ENCODE measurements at places on chromosomes 6 and 20.

DNA sequence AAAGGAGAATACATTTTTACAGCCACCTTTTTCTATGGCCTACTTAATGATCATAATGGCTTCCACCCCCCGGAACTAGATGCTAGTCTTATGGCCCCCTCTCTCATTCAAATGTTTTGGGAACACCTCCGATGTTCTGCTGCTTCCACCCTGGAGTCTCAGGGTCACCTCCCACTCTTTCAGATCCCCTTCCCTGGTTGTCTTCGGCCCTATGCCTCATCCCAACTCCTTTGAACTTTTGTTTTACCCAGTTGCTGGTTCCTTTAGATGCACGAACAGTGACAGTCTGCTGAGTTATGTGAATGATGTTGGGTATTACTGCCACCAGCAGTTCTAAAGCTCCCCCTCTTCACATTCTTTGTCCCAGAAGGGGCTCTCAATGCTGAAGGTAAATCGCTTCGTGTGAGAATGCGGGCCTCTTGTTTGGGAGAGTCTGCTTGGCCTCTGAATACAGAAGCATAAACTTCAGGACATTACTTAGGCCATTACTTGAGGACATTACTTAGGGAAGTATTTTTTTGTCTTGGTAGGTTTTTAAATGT is 309.1 kb downstream of the SOX4 start:
- no peak for DNase-seq

DNA sequence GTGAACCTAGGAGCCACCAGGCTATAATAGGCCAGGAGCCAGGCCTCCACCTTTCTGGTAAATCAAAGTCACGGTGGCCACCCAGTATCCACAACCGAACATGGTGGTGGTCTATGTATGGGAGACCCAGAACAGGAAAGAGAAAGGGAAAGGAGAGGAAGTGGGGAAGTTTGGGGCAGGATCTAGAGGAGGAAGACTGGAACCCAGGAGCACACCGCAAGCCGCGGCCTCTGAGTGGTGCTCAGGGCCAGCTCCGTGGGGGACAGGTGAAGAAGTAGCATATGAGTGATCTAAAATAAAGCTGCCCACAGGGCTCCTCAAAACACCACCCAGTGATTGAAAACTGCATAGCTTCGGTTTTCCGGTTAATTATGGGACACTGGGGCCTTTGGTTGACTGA is 214.8 kb downstream of the ZDHHC14 start:
- no peak for DNase-seq

DNA sequence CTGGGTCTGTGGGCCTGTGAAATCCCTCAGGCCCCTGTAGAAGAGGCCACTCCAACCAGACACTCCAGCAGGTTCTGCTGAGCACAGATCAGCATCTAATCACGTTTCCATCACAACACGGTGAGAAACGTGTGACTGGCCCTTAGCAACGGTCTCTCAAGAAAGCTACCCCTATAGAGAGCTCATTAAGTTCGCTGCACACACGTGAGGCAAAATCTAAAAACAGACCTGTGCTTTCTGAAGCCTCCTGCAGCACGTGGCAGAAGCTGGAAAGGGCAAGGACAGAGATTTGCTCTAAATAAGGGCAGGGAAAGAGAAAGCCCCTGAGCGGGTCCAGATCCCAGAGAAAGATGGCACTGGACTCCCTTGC is 56.5 kb downstream of the GPR6 start:
- DNase-seq, result no peak

DNA sequence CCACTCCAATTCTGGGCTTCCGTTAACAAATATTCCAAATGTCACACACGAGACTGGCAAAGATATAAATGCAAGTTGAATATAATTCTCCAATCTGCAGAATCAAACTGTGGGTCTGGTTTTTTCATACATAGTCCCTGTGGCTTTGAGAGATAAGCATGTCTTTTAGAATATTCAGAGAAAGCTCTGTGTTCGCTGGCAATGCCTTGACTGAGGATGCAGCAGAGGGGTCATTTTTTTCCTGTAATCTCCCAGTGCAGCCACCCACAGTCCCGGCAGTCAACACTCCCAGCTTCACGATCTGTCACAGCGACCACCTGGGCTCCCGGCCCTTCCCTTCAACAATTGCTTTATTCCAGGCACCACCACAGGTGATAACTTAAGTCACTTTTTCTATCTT is 30.5 kb downstream of the MUC22 start:
- DNase-seq, result no peak

DNA sequence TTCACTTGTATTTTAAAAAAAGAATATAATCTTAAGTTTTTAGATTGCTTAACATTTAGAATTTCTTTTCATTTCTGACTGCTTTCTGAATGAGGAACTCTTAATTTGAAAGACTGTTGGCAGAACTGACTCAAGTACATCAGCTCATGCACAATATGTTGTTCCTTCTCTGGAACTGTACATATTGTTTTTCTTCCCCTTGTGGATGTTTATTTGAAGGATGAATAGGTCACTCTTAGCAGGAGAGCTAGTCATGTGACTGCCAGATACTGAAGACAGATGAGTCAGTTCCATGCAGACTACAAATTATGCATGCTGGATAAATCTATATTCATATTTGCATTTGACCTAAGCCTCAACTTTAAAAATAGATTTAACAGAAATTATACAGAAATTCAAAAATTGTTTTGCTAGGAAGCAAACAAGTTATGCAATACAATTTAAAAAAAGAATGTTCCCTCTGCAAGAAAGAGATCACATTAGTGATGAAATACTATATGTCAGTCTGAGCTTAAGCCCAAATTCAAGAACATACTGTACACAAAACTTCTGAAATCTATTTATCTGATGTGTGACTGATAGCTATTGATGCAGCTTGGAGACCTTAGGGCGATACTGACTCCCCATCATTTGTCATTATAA is 1274.9 kb upstream of the GJE1 start:
- DNase-seq, result no peak

- DNase-seq, result no peak
These were observed 9.1 kb upstream of the ARMC2 start for GRCh38 chr6:108839083-108839642.

DNA sequence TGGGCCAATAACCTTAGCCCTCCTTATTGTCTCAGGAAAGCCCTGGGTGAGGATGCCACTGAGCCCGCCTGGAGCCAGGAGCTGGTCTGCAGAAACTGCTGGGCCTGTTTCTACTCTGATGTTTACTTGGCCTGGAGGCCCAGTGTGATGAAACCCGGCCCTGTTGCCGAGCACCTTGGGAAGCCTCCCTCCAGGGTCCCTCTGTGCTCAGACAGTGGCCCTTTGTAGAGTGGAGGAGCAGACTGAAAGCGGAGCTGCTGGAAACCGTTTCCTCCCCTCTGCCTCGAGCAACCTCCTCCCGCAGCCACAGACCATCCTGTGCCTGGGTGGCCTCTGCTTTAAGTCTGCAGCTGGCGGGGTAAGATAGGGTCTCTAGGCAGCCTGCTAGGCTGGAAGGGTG is 84.1 kb upstream of the EPB41L1 start:
- no peak for DNase-seq

GRCh38 chr6:7684843-7685242 is 41.1 kb upstream of the BMP6 start:
- no peak for DNase-seq

DNA sequence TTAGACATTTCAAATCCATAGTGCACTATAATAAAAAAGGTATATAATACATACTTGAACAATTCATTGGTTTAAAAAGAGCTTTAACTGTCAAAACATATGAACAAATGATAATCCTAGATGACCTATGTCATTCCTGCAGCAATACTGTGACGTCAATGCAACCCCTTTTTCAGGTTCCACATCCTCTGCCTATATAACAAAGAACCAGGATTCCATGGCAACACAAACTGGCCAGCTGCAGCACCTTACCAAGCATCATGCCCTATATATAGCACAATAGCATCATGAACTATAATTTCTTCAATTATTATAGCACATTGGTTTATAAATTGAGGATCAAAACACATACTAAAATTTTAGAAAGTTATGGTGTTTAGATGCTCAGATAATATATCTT is 578 bp upstream of the PTCHD4 start:
- no peak for DNase-seq

GRCh38 chr6:121723623-121724022 is 288.2 kb downstream of the GJA1 start:
- DNase-seq, result no peak

DNA sequence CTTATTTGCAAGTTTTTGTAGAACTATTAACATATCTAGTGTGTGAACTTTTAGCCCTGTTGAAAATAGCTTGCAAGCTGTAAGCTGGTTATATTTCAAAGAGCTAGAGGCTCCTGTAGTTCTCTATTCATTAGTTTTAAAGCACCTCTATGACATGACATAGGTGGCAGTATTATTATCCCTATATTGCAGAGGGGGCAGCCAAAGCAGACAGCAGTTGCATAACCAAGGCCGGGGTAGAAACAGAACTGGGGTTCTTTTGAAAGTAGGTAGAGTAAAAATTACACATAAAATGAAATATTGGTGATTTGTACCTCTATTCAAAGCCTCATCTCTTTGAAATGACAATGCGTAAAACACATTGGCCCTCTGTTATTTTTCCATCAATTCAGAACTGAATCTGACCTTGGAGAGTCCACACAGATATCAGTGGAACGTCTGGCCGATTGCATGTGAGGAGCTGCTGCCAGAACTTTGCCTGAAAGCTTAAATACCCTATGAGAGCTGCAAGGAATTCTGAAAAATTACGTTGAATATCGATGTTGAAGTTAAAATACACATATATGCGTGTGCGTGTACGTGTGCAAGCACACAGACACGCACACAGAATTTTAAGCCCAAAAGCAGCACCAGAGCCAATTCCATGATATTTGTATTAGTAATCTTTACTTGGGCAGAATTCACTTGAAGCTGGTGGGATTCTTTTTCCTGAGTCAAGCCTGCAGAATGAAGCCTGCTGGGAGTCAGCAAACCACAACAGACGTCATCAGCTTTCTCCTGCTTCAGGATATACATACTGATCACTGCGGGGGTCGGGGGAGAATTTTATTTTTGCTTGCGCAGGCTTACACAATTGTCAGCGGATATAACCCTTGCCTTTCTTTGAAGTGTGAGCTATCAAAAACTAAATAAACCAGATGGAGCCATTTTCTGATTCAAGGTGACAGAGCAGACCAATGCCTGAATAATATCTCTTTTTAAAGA is 163.2 kb downstream of the PDE7B start:
- no peak for DNase-seq

DNA sequence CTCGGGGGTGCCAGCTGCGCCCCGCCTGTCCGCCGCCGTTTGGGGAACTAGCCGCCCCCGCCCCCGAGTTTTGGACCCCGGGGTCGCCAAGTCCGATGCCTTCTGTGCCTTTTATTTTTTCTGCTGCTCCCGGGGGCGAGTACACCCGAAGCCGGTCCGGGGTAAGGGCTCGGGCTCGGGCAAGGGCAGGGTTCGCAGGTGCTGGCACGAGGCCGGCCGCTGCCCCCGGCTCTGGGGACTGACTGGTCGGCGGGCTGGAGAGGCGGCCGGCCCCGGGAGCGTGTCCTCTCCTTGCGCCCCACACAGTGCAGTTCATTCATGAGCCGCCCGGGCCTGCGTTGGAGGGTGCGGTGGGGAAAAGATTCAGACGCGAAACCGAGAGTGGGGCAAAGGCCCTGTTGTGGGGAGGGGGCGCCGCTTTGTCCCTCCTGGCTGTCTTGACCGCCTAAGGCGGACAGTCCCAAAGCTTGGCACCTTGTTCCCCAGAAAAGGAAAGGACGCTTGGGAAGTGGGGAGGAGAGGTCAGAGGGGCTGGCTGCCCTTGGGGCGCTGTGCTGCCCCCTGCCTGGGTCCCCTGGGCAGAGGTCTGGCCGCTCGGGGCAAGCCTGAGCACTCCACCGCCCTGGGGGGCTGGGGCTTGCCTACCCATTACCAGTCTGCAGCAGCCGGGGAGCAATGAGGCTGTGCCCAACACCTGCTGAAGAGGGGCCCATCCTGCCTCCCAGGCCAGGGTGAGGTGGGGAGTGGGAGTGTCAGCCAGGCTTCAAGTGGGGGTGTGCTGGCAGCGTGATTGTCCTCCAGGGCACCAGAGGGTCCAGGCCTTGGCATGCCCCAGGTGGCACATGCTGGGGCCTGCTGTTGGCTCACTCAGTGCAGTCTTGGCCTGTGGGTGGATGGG is 915 bp downstream of the TMEM63B start:
- DNase-seq, result no peak

GRCh38 chr6:154933181-154933827 is 61.8 kb upstream of the TIAM2 start:
- no peak for DNase-seq

DNA sequence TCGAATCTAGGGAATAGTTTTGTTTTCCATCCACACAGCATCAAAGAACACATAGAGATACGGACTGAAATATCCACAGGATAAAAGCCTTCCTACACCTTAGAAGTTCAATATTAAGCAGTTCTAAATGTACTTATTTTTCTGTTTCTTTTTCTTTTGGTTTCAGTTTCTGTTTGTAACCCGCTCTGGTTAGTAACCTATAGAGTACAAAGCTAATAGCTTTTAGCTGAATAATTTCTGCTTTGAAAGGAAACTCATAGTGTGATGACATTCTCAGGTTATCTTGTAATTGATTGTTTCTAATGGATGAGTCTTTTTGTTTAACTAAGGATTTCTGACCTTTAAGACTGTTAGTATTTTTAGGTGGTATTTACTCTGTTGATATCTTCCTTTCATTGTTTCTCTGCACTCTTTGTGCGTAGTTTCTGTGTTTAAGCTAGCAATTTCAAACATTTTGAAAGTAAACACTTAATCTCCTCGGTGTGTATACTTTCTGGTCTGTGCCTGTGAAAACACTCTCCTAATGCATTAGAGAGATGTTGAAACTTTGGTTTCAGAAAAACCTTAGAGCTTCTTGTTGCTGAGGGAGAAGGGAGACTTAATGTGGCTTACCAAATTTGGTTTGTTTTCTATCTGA is 385.5 kb downstream of the HDGFL1 start:
- DNase-seq, result no peak

- DNase-seq, result no peak
These were observed 12.5 kb downstream of the TRIM26 start for GRCh38 chr6:30200551-30201281.

GRCh38 chr6:165325609-165326008 is 16.2 kb upstream of the C6orf118 start:
- DNase-seq, result no peak

- no peak for DNase-seq
These were observed 176.9 kb upstream of the CITED2 start for GRCh38 chr6:139551376-139551775.
